B cell (primary cell): ENCODE measurements at places on chromosomes 6 and 20. TPM values are rescaled to one million over a fixed set of nuclear protein-coding genes. Genes with fewer than 3 reads are reported as not detected.

The MRPL14 gene
- 20.9 and 23.5 TPM in 2 replicates for polyA plus RNA-seq

The CTNNBL1 gene
- polyA plus RNA-seq = 23.5 and 25.3 TPM in 2 replicates

- DNase-seq = no peak
These were observed 9.7 kb upstream of the SMIM13 start for GRCh38 chr6:11083956-11084355.

DNA sequence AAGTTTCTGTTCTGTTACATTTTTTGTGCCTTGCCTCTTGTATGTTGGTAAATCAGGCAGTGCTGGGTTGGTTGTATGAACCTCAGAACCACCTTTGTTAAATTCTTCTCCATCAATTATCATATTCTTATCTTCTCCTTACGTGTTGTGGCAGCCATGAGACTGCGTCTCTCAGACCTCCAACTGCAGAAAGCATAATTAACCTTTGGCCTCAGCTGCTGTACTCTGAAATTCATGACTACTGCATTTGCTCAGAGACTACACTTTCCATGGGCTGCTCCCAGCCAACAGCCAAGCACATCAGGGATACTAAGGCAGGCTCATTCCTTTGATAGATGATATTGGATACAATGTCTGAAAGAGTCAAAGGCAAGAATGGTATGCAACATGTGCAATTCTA, 15.1 kb upstream of the SNX3 start:
- no peak for DNase-seq

GRCh38 chr6:36912030-36912454, 26.3 kb downstream of the C6orf89 start:
- DNase-seq = peak; percentile 16

DNA sequence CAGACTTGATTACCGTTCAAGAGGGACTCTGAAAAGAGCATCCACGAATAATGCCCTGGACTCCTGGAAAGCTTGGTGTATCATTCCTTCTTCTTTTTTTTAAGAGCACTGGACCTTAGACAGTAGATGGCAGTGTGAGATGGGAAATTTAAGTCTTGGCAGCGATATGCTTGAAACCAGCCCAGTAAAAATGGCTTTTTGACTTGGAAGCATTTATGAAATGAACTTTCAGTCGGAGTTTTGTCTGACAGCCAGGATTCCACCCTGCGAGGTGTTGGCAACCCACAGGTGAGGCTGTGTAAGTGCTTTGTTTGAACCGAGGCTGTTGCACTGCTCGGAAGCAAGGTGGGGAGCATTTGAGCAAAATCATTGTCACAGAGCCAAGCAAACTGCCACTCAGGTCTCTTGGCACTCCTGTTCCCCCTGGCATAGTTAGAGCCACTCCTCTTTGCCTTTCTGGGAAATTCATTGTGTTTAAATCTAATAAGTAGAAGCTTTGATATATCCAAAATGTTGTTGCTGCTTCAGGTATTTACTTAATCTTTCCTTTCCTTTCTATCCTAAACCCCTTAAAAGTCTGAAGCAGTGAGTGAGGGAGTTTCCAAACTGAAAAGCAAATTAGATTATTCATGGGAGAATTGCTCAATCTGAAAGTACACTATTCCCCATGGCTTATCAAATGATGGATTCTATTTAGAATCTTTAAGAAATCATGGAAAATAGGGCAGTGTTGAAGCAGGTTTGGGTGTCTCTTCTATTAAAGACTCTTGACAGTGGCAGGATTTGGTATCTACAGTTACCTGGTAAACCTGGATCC, 272.8 kb upstream of the SLC35B3 start:
- no peak for DNase-seq
